ENCODE measurements at places on chromosomes 3 and 15.
A peak's percentile ranks its signal among the peaks of the same experiment; 100 is the strongest.

DNA sequence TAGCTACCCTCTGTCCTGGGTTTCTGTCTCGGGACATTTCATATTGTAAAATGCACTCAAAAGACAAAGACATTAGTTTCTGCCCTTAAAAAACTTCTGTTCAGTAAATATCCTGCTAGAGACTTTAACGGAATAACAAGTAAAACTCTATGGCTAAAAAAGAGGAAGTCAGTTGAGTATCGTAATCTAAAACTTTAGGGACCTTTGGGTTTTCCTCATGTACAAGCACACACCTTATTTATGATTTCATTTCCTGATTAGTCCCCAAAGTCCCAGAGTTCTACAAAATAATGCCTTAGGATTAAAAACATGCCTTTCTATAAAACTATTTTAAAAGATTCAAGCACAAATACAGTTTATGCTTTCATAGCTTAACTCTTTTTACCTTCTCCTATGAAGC lies 585.9 kb downstream of the UNC13C start:
- no peak for DNase-seq

DNA sequence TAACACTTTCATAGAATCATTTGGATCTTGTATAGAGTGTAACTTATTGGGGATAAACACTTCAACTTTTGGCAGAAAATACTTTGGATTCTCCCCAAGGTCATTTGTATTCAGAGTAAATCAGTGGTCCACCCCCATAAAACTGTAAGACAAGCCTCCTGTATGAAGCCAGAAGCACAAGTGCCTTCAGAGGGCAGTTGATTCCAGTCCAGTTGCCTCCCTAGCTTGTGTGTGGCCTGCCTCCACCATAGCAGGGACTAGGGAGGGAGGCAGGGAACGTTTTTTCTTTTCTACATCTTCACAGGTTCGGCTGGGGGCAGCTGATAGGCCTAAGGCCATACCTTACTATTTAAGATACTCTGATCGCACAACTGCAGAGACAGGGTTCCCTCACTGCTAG lies 11.6 kb downstream of the GORASP1 start:
- DNase-seq = no peak

GRCh38 chr3:75192146-75192616 lies 471.9 kb upstream of the FRG2C start:
- no peak for DNase-seq

DNA sequence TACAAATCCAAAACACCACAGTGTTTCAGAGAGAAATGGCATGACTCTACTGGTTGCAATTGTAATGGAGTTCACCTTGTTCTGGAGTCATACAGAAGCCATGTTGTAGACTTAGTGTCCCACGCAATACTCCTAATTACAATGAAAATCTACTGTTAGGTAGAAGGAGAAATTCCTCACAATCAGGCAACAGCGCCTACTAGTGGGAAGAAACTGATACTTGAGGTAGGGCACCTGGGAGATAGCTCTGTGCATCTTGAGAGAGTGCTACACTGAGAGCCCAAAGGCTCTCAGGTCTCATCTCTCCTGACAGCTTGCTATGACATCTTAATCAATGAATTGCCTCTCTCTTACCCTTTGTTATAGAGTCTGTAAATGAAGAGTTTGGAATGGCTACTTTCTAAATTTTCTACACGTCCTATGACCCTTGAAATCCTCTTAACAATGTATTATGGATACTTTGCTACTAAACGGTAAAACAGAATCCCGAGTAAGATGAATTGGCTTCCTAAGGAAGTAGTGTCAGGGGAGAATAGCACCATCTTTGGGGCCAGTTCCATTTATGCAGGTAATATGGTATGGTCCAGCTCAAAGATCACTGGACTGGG lies 422.7 kb upstream of the TPRG1 start:
- DNase-seq = no peak

GRCh38 chr15:68817304-68818065 lies 3.2 kb downstream of the ANP32A start:
- DNase-seq = peak; percentile 63

Measured in head of caudate nucleus (tissue), 42 donors.